Activated CD4-positive, alpha-beta T cell treated with anti-CD3 and anti-CD28 coated beads for 1 hour (primary cell): ENCODE measurements at places on chromosomes 1 and 21.

GRCh38 chr1:151325646-151326429 is 1.4 kb downstream of the PI4KB start:
- no peak for DNase-seq

GRCh38 chr21:42258885-42259407 is 40.0 kb downstream of the ABCG1 start:
- DNase-seq: no peak

GRCh38 chr1:15116966-15117365 is 36.6 kb upstream of the TMEM51 start:
- no peak for DNase-seq

DNA sequence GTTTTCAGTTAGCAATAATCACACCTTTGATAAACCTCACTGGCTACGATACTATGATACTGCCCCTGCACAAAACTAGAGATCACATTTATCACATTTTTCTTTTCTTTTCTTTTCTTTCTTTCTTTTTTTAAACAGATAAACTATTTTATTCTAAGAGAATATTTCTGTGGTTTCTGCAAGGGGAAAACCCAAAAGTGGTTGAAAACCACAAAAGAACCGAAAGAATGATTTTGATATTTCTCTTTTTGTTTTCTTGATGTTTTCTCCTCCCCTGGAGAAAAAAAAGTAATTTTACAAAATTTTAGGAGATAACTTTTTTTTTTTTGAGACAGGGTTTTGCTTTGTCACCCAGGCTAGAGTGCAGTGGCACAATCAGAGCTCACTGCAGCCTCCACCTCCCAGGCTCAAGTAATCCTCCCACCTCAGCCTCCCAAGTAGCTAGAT is 18.4 kb upstream of the FRRS1 start:
- no peak for DNase-seq

- no peak for DNase-seq
Measured at GRCh38 chr1:225517697-225518096, 89.9 kb upstream of the LBR start.

DNA sequence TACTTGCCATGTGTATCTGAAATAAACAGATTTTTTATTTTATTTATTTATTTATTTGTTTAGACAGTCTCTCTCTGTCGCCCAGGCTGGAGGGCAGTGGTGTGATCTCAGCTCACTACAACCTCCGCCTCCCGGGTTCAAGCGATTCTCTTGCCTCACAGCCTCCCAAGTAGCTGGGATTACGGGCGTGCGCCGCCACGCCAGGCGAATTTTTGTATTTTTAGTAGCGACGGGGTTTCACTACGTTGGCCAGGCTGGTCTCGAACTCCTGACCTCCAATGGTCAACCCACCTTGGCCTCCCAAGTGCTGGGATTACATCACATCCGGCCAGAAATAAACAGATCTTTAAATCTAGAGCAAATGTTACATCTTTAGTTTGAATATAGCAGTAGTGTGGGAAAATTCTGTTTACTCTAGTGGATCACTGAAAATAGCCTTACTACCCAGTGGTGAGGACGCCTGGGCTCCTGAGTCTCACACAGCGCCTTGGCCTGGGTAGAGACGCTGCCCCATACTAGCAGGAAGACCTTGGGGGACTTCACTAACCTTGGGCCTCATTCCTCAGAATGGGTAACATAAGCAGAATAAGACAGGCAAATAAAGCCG is 709 bp downstream of the GART start:
- no peak for DNase-seq

- no peak for DNase-seq
Measured at GRCh38 chr21:40841524-40842196, 5.3 kb downstream of the DSCAM start.

- no peak for DNase-seq
Measured at GRCh38 chr1:218728898-218729565, 383.9 kb downstream of the TGFB2 start.

DNA sequence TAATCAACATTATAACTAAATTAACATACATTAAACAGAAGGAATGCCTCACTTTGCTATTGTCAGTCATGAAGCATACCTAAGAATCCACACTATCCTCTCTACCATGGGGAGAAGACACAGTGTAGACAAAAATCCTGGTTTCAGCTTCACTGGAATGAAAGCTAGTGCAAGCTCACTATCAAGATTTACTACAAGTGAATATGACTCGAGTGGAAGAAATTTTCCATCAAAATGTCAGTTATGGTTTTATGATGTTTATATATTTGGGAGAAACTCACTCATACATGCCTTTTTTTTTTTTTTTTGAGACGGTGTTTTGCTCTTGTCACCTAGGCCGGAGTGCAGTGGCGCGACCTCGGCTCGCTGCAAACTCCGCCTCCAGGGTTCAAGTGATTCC is 424.3 kb downstream of the KCNT2 start:
- no peak for DNase-seq

- no peak for DNase-seq
Measured at GRCh38 chr21:14686466-14687267, 140.6 kb upstream of the SAMSN1 start.

DNA sequence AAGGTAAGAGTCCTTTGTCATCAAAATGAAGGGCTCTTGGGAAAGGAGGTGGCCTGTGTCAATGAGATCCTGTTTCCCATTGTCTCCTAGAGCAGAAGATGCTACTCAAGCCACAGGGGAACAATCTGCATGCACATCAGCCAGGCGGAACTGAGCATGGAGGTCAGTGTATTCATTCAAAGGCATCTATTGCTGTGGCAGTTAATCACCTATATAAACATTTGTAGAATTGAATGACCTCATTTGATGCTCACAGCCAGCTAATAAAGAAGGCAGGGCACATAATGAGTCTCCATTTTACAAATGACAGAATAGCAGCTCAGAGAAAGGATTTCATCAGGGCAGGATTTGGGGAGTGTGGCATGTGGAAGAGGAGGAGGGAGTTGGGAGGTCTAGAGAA is 5.7 kb upstream of the FYB2 start:
- DNase-seq: no peak

DNA sequence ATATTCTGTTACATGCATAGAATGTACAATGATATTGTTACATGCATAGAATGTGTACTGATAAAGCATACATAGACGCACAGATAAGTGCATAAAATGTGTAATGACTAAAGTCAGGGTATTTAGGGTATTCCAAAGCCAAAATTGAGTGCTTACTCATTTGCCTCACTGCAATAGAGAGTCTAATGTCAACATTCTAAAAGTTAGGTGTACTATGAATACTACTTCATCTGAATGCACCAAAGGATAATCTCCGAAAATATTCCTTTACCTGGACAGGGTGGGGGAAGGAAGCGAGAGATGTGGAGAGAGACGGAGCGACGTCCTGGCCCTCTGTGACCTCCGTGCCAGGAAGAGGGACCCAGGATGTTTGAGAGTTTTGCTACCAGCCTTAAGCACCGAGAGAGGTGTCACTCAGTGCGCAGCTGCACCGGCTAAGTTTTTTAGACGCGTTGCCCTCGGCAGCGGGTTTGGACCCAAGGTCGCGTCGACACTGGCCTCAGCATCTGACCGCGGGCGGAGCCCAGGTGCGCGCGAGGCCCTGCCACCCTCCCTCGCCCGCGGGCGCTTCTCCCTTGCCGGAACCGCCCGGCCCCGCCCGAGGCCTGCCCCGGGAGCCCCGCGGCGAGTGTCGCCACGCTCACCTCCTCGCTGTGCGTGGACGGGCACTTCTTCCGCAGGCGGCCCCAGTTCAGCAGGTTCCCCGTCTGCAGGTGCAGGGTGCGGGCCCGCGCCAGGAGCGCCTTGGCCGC is 660 bp downstream of the GCLM start:
- peak; percentile 29 for DNase-seq

DNA sequence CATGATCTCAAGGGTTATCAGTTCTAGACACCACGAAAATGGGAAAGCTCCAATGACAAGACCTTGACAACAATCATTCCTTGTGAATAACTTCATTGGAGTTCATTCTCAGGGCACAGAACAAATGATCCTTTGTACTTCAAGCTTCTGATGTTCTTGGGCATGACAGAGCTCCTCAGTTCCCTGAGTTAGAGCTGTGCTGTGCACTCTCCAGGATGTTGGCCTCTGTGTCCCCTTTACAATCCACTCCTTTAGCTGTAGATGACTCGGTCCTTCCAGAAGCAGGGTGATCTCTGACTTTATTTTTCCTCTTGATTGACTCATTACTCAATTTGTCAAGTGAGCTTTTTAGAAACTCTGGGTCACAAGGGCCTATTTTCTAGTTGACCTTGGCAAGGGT is 3.9 kb upstream of the FAM78B start:
- no peak for DNase-seq

DNA sequence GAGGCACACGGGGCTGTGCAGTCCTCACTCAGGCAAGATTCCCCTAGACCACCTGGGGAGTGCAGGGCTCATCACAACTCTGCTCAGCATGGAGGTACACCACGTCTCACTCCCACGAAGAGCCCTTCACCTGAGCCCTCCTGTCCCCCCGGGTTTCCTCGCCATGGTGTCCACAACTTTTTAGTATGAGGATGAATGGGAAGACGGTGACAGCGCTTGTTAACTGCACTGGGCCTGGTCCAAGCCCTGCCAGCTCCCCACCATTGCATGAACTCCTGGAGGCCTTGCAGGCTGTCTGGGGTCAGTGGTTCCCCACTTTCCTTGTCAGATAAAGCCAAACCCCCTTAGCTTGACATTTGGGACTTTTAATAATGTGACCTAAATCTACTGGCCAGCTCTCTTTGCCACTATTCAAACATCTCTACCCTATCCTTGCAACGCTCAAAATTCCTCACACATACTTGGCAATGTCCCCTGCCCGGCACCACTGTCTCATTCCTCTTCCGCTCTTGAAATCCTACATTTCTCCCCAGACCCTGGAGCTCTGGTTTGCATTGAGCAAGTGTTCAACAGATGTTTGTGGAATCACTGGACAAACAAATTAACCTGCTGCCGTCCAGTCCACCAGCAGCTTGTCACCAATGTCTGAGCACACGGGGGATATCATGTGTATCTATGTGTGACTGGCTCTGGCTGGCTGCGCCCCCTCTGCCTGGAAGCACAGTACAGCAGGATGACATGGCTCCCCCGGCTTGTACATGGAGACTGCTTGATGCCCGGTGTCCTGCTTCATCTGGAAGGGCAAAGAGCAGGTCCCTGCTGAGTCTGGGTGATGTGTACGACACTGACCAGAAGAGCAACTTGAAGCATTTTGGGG is 11.2 kb downstream of the TMEM9 start:
- no peak for DNase-seq
